NAMALWA (cell line): ENCODE measurements at places on chromosomes 6 and 20.

DNA sequence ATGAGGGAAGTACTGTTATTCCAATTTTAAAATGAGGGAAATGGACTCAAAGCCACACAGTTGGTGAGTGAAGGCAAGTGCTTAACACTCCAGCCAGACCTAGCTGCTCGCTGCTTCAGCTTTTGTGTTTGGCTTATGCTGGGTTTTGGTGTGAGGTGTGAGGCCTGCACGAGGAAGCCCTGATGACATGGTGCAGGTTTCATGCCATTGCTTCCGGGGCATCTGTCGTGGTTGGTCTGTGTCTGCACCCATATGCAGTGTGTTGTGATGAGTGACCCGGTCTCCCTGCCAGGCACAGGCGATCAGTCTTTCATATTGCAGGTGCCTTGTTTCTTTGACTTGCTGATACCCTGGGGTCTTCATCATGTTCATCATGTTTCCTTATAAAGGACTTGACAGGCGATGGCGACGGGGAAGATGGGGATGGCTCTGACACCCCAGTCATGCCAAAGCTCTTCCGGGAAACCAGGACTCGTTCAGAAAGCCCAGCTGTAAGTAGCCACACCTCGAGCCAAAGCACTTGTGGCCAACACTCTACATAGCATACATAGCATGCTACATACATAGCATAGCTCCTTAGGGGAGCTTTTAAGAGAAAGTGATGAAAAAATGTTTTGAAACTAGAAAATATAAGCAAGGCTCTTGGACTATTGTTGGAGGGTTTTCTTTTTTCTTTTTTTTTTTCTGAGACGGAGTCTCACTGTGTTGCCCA lies 22.3 kb downstream of the DNMT3B start:
- DNase-seq: no peak

- no peak for DNase-seq
Measured at GRCh38 chr6:144289006-144289405, 3.9 kb downstream of the UTRN start.

DNA sequence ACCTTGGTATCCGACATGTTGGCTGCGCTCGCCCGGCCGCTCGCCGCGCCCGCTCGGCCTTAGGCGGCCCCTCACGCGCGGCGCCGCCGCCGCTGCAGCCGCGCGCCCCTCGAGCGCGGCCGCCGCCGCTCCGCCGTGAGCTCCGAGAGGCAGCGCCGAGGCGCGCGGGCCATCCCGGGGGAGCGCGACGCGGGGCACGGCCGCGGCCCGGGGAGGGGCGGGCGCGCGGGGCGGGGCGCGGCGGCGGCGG lies at the start of gene KIF13A:
Gene KIF13A, minus strand, starts transcription at position 189 of the 250 bp plus-strand sequence. Its CDS starts 172 bp downstream, at position 17.
- no peak for DNase-seq

- peak; percentile 37 for DNase-seq
Measured at GRCh38 chr6:71250099-71250602, 38.5 kb upstream of the OGFRL1 start.
